Kasumi-1 (cell line): ENCODE measurements at places on chromosomes 7 and 10.

DNA sequence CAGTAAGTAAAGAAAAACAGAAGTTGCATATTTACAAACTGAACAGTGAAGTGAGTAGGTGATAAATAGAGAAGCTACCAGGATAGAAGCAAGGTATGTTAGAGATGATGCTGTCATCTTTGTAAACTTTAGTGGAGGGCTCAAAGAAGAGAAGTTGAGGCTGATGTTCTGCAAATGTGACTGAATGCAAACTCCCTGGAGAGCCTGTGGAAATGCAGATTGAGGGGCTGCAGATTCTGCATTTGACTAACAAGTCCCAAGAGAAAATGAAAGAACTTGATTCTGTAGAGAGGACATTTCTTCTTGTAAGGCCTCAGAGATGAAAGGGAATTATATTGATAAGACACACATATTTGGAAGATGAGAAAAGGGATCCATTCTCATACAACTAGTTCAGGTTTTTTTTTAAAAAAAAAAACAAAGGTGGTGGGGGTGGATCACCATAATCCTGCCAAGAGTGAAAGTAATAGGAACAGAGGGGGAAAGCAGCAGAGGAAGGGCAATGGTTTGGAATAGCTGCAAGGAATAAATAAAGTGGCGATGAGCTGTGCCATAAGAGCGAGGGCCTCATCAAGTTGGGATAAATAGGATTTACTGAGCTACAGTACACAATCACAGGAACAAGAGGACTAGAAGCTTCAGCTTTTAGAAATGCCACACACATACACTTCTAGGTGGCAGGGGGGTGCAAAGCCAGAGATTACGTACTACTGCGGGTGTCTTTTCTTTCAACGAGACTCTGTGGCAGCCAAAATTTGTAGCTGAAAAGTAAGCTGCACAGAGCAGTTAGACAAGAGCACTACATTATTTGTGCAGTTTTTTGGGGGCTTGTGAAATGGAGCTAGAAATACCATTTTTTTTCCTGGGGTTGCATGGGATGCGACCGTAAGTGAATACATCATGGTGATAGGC is 778.5 kb downstream of the NRG3 start:
- no peak for DNase-seq

DNA sequence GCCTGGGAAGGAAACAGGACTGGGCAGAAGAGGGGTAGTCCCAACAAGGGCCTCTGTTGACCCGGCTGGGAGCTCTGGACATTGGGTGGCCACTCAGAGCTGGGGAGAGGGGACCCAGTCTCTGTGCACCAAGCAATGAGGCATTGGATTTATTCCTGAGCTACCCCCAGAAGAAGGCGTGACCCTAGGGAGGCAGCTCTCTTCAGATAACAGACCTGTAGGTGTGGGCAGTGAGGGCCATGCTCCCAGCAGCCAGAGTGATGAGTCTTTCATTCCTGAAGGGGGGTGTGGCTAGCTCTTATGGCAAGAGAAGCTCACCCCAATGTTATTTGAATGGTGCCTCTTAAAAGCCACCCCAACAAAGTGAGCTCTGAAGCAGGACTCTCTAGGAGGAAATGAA is 20.4 kb downstream of the TEX36 start:
- DNase-seq, result no peak

- DNase-seq, result no peak
Measured at GRCh38 chr7:102985176-102985783, 72.5 kb downstream of the LRRC17 start.

DNA sequence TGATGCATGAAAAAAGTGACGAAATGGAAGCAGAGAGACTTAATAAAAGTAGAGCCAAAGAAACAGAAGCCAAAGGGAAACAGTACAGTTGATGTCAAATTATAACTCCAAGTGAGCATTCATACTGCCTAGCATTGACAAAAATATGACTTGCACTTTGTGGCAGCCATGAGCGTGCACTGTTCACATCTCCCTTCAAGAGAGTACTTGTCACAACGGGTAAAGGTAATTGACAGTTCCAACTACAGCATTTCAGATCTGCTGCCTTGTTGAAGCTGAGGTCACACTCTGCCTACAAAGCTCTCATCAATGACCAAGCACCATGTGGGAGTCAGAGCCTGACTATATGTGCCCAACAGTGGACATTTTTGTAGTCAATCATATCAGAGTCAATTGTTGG is 54.3 kb downstream of the IQUB start:
- DNase-seq, result no peak

- no peak for DNase-seq
Measured at GRCh38 chr7:18889436-18889835, 228.0 kb downstream of the TWIST1 start.

DNA sequence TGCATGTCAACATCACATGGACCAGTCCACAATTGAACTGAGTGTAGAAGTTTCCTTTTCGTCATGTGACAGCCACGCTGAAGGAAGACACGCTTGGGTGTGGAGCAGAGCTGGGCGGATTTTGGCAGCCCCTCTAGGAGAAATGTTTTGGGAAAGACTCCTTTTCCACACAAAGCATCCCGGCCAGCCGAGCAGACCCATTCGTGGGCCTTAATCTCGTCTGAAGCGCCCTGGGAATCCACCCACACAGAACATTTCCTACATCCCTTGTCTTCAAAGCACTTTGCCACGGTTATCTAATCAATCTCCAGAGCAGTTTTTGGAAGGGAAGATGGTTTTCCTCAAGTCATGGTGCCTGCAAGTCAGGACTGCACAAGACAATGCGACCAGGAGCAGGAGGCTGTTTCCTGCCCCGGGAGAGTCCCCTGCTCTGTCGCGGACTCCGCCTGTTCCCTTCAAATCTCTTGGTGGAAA is 8.4 kb upstream of the IFT22 start:
- DNase-seq, result no peak

DNA sequence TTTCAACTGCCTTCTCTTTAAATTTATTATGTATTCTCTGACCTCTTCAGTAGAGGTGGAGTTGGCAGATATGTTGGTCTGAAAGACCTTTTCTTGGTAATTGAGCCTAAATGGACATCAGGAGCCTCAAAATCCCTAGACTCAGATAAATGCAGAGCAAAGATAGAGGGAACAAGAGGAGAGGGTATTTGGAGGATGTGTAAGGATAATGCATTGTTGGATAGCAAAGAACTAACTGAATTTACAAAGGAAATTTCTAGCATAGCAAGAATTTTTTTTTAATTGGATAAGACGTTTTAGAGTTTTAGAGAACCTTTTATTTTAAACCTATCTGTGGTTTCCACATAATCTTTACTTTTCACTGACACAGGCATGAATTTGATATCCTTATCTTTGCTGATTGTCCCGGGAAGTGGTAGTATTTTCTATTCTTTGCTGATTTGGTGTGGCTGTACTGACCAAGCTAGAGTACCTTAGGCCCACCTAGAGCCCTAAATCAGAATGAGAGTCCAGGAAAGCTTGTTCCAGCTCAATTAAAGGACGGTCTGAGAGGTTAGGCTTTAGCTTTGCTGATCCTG is 91.3 kb downstream of the NRF1 start:
- DNase-seq, result no peak

GRCh38 chr10:83301732-83302131 is 837.6 kb upstream of the GHITM start:
- DNase-seq, result no peak

- no peak for DNase-seq
Measured at GRCh38 chr10:108362296-108362695, 1197.8 kb upstream of the SORCS1 start.

GRCh38 chr10:71573562-71574518 is 145.7 kb downstream of the C10orf105 start:
- no peak for DNase-seq
